ENCODE measurements at places on chromosomes 11 and 22.

GRCh38 chr11:13952221-13952620, 10.3 kb upstream of the SPON1 start:
- DNase-seq = no peak

DNA sequence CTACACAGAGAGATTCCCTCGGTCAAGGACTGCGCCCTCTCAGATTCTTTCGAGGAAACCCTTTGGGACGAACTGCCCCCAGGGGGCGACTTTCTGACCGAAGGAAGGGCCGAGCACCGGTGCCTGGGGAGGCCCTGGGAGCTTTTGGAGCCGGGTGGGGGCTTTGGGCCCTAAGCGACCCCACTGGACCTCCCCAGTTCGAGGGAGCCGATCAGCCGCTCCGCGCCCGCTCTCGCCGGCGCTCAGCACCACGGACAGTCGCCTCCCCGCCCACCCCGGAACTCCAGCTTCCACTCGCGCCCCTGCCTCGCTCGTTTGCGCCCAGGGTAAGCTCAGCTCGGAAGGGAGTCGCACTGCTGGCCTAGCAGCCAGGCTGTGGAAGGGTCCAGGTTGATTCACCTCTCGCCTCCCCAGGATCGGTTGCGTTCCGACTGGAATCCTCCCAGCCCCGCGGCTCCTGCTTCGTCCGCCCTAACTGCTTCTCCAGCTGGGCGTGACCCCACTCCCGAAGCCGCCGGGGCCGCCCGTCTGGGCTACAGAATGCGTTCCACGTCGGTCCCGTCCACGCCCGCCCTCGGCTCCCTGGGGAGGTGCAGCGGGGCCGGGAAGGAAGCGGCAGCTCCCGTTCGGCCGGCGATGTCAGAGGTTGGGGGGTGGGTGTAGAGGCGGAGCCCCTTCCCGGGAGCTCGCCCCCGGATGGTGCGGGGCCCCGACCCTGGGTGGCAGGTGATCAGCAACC, 428 bp downstream of the SCN3B start:
- DNase-seq = peak; percentile 11

GRCh38 chr22:49066619-49067018, 761.1 kb downstream of the BRD1 start:
- DNase-seq = no peak

- DNase-seq = no peak
These were observed 15.8 kb downstream of the SYT7 start for GRCh38 chr11:61564936-61565696.

DNA sequence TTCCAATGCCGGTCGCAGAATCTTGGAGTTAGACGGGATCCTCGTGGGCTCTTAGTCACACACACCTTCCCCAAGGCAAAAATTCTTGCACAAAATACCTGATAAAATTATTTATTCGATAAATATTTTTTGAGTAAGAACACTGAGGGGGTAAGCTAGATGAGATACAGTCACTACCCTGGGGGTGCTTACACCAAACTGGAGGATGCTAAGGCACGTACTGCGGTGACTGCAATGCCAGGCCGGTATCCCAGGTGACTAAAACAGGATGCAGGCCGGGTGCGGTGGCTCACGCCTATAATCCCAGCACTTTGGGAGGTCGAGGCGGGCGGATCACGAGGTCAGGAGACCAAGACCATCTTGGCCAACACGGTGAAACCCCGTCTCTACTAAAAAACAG, 1.7 kb upstream of the MRTFA start:
- DNase-seq = no peak

GRCh38 chr22:30087611-30088010, 7.3 kb downstream of the HORMAD2 start:
- DNase-seq = no peak

DNA sequence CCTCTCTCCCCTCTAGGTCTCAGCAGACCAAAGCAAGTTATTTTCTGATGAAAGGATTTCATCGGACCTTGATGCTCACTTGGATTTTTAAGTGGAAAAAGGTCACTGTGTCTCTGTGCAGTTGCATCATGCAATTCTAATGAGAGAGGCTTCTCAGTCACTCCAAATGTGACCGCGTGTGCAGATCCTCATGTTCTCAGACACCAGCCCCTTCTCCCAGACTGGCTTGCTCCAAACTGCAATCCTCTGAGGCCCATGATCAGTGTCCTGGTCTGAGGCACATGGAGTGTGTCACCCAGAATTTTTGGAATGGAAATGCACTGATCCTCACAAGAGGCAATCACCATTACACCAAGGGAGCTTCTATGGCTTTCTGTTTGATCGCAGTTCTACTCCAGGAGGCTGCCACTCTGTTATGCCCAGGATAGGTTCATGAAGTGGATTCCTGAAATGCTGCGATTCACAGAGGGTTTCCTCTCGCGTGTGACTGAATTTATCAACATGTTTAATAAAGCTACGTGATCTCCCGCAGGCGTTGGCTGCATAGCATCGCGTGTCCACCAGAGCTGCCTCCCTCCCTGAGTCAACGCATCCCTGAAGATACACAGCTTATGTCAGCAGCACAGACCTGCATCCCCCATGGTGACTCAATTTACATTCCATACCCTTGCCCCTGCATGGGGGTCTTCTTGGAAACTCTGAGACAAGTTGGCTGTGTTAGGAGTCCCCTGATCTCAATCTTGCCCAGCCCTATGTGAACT, 544.6 kb upstream of the B3GAT1 start:
- DNase-seq = no peak

DNA sequence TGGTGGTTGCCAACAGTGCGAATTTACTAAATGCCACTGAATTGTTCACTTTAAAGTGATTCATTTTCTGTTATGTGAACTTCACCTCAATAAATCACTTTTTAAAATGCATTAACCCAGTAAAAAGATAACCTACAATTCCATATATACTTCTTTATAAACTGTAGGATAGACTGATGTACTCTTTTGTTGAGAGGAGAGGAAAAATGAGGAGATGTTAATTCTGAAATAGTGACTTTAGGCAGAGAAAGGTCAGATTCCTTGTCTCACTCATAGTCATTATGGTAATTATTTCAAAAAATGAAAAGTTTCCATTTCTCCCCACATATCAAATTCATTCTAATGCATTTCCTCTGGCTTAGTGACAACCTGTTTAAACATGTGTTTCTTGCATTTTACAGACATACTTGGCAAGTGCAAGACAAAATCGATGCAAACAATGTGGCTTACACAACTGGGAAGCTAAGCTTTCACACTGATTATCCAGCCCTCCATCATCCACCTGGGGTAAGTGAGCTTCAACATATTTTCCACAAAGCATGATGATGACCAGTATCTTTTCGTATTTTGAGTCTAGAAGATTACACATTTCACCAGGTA, 74.5 kb downstream of the BBOX1 start:
- DNase-seq = no peak

- DNase-seq = no peak
These were observed 56.6 kb downstream of the BMAL1 start for GRCh38 chr11:13334034-13334786.

- no peak for DNase-seq
These were observed 13.5 kb upstream of the TMA7B start for GRCh38 chr22:39946503-39947219.

DNA sequence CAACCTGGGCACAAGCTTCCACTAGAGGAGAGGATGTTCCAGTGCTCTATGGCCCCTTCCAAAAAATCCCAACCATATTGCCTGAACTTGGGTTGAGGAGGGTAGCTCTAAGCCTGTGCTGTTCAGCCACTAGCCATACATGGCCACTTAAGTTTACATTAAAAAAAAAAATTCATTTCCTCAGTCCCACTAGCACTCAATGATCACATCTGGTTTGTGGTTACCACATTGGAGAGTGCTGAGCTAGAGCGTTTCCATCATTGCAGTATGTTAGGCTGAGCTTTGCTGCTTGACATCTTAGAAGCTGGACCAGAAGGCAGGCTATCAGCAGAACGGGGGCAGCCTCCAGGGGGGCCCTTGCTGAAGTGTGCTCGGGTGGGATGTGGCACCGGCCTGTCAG, 43.5 kb upstream of the CYP2D6 start:
- no peak for DNase-seq

- no peak for DNase-seq
These were observed 532.9 kb downstream of the TBC1D22A start for GRCh38 chr22:47295226-47295901.

DNA sequence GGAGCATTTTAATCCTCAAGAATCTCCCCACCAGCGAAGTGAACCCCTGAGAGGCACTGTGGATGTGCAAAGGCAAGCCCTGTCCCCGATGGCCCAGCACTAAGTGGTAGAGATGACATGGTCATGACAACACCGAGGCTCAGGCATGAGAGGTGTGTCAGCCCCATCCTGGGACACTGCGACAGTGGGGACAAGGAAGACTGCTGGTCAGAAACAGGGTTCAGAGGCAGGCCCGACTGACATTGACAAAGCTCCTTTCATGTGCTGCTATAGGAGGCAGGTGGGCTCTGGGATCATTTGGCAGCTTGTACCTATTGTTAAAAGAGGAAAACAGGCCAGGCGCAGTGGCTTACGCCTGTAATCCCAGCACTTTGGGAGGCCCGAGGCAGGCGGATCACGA, 54.3 kb upstream of the MYEOV start:
- no peak for DNase-seq

DNA sequence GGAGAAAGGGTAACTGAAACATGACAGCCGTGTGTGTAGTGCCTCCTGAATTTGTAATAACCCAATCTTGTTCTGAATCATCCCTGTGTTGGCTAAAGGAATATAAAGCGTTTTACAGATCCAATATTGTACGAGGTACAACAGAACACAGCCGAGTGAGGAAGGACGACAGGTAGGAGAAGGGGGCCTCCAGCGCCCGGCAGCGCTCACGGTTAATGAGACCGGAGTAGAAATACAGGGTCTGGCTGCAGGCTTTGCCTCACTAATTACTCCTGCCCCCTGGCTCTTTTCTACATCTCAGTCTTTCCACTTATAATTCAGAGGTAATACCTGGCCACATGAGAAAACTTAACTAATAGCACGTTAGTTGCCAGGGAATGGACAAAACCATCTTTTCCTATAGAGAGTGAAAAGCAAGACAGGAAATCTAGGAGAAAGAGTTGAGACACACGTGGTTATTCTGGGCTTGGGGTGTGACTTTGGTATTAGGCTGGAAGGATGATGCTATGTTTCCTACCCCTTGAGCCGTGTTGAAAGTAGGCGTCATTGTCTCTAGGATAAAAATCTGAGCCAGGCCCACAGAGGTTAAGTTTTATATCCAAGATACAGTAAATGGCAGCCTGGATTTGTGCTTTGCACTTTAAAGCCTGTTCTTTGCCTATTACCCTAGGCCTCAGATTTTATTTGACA, 54.1 kb downstream of the GRIK4 start:
- no peak for DNase-seq

GRCh38 chr11:14411818-14412217, 52.8 kb upstream of the RRAS2 start:
- peak; percentile 88 for DNase-seq

DNA sequence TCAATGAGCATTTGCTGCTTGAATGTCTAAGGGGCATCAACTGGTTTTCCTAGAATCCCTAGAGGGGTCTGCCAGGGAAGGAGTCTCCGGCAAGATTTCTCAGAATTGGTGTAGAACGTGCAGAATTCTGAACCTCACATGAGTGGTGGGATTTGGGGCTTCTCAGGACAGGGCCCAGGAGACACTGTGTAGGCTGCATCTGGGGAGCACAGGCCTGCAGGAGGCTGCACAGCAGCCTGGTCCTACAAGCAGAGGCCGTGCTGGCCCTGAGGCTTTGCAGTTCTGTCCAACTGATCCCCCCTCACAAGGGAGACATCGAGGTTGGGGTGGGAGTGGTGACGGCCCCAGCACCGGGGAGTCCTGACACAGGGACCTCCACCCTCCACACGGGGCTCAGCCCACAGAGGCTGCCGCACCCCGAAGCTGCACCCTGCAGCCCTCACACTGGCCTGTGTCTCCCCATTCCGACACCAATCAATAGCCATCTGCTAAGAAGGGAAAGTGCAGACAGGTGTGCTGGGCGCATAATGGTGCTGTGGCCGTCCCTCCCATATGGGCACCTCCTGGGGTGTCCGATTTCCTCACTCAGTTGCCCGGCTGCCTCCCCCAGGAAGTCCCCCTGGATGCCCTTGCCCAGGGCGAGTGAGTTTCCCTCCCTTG, 688.1 kb downstream of the BRD1 start:
- no peak for DNase-seq

DNA sequence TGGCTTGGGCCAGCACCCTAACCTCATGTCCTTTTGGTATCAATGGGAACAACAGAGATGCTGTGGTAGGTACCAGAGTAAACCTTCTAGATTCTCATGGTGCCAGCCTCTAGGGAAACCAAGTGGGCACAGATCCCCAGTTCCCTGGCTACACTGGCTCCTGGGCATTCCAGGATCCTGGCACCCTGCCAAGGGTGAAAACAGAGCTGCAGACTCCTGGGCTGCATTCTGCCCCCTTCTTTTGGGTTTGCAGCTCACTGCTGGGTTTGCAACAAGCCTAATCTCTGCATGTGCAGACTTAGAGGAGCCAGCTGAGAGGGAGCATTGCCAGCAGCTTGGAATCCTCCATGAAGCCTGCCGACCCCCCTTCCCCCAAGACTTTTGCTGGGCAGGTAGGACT, 30.6 kb downstream of the PRDM11 start:
- no peak for DNase-seq

GRCh38 chr11:40125054-40125453, 1334.4 kb downstream of the LRRC4C start:
- no peak for DNase-seq

DNA sequence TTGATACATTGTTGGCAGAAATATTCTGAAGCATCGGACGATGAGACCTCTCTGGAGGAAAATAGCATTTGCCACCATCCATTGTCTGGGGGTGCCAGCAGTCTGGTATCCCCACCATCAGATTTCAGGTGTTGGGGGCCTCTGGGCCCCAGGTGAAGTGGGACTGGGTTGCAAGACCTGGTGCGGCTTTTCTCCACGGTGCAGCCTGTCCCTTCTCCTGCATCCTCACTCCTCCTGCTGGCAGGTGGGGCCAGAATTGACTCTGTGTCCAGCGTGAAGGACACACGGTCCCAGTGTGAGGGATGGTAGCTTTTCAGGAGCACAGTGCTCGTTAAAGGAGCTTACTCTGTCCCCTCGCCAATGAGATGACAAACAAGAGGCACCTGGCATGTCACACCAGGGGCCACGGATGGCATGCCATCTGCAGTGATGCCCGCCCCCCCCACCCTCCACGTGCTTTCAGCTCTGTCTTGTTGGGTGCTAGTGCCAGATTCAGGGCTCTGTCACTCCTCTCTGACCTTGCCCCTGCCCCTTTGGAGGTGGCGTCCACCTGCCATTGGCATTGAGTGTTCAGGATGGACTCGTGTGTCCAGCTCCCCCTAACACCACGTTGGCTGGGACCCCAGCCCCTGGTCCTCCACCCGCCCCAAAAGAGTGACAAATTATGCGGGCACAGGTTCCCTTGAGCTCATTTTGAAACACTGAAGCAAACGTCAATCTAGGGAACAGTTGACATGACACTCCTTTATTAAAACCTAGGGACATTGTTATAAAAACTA, 62.4 kb downstream of the PARVG start:
- DNase-seq = no peak

DNA sequence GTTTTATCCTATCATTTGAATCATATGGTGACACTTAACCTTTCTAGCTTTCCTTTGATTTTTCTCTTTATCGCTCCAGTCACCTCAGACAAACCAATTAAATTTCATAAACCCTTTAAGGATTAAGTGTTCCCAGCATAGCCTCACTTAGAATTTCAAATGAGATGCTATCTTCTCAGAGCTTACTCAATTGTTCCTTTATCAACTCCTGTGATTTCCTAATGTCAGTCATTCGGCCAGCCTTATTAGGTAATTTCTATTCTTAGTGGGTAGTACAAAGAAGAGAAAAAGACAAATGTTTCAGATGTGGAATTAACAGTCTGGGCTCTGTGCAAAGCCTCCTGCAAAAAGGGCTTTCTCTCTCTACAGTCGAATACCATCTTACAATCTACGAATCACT, 77.1 kb upstream of the CCDC90B start:
- DNase-seq = no peak
